Activated T-cell treated with anti-CD3 and anti-CD28 coated beads, Interleukin-2, amount 50 U/mL, for 48 hours (primary cell): ENCODE measurements at places on chromosomes 12 and 14.

- no peak for DNase-seq
These were observed 20.1 kb upstream of the RPLP0 start for GRCh38 chr12:120220838-120221575.

- no peak for DNase-seq
These were observed 3.4 kb downstream of the TAMALIN start for GRCh38 chr12:52010152-52010622.

- DNase-seq: no peak
These were observed 768 bp downstream of the CEP170B start for GRCh38 chr14:104865631-104866441.

GRCh38 chr12:101230547-101230946 is 20.5 kb upstream of the SLC5A8 start:
- no peak for DNase-seq

DNA sequence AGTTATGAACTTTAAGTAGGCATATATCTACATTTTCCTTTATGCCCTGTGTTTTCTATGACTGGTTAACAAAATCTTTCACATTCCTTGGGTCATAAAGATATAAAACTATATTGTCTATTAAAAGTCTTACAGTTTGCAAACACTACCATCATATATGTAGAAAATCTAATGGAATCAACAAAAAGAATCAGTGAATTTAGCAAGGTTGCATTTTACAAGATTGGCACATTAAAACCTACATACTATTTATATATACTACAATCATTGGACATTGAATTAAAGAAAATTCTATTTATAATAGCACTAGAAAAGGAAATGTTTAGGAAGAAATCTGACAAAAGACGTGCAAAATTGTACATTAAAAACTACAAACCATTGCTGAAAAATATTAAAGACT is 173.3 kb upstream of the ABCD2 start:
- DNase-seq: no peak

GRCh38 chr14:54593860-54594259 is 26.9 kb downstream of the SAMD4A start:
- no peak for DNase-seq

GRCh38 chr12:132560614-132561426 is 49.6 kb downstream of the LRCOL1 start:
- DNase-seq: peak; percentile 88

DNA sequence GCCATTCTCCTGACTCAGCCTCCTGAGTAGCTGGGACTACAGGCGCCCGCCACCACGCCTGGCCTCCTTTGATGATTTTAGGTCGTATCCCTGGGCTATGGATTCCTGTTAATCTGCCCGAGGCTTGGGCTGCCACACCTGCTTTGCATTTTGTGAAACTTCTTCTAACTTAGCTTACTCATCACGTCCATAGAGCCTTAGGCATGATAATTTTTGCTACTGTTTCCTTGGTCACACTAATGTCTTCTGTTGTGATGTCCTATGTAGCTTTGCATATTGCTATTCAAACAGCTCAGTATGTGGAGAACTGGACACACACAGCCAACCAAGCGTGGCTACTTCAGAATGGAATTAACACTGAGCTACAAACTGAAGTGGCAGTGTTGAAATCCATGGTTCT is 47.5 kb upstream of the DDX11 start:
- no peak for DNase-seq

DNA sequence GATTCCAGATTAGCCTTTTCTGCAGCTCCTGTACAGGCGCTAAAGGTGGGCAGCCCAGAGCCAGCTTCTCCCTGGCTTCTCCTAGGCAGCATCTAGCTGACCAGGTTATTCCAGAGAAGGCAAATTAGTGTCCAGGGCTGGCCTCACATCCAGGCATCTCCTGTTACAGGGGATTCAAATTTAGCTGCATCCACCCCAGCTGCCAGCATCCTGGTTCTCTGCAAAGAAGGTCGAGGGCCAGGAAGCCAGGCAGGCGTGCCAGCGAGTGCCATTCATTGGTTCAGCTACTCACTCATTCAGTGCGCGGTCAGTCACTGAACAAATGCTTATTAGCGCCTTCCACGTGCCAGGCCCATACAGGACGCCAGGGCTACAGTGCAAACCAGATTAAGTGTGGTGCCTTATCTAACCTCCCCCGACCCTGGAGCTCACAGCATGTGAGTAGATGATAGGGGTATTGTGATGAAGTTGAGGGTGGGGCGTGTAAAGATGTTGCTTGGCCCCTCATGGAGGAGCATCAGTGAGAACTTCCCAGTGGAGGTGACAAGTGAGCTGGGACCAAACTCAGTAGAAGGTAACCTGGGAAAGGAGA is 15.7 kb upstream of the FAM222A start:
- no peak for DNase-seq

DNA sequence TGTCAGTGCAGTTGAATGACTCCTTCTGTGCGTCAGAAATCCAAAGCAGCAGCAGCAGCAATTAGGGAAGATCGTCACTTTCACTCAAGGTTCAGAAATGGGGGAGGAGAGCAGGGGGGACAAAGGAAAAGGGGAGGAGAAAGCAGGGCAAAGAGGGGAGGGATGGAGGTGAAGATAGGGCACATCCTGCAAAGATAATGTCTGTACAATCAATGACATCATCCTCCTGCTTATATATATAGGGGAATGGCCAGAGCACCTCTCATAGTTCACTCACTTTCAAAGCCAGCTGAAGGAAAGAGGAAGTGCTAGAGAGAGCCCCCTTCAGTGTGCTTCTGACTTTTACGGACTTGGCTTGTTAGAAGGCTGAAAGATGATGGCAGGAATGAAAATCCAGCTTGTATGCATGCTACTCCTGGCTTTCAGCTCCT is at the start of gene NTS:
Gene NTS (plus strand): TSS at position 265 of the 431 bp plus-strand sequence. CDS start 109 bp downstream, at position 374.
- no peak for DNase-seq

DNA sequence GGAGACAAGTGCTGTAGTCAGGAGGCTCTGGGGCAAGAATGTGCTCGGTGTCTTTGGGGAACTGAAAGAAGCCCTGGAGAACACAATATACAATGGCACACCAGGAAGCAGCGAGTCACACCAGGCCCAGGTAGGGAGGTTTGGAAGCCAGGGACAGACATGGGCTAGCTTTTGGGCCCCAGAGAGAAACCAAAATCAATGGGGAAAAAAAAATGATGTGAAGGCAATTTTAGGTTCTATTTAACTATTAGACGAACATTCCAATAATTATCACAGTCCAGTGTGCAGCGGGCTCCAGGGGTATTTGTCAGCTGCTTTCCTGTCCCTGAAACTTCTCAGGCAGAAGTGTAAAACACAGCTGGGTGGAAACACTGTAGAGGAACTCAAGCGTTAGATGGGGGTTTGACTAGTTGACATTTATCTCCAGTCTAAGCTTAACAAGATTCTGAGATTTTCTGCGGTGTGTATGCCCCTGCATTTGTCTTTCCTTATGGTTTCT is 21.8 kb upstream of the EGLN3 start:
- DNase-seq: no peak

GRCh38 chr12:106976668-106977067 is 10.3 kb downstream of the MTERF2 start:
- DNase-seq: no peak

DNA sequence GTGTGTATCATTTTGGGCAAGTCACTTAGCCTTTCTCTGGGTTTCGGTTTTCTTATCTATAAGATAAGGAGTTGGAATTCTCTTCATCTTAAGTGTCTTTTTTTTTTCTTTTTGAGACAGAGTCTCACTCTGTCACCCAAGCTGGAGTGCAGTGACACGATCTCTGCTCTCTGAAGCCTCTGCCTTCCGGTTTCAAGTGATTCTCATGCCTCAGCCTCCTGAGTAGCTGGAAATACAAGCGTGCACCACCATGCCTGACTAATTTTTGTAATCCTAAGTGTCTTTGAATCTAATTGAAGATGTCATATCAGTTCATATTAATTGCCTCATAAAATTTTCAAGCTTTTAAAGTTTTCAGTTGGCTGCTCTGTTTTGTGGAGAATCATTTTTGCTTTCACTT is 4.0 kb downstream of the SRGAP1 start:
- DNase-seq: no peak

DNA sequence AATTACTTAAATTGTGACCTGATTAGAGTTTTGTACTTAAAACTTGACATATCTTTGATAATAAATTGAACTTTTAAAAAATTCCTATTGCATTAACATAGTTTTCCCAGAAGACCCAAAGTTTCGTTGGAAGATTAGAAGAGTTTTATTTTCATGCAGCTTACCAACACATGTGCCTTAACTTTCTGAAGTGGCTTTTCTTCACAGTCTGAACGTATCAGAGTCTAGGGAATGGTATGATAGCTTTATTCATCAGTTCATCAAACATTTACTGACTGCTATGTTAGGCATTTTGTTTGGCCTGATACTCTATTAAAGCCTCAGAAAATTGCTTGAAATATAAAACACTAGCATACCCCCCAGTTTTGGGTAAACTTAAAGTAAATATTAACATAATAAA is 65.2 kb downstream of the MARK3 start:
- no peak for DNase-seq

DNA sequence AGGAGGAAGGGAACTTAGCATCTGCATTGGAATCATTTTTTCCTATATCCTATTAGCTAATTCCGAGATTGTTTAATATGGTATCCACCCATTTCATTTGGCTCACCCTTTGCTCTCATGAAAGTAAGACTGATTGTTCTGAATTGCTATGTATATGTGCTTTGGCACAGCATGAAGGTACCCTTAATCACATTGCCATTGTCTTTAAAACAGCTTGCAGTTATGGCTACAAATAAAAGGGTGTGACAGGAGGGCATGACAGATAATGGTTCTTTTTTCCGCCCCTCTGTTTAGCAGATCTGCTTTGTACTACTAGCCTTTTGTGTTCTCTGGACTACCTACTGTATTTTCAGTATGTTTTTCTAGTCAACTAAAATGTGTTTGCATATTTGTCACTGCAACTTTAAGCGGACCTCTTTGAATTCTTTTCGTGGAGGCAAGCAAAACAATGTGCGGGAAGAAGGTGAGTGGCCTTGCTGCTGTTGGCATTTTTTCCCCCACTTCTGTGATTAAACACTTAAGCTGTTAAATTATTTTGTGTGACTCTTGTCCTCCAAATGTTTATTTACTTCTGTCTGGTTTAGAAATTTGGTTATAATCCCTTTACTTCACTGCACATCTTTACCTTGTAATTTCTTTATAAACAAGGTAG is 35.8 kb downstream of the FBXO34 start:
- DNase-seq: no peak

DNA sequence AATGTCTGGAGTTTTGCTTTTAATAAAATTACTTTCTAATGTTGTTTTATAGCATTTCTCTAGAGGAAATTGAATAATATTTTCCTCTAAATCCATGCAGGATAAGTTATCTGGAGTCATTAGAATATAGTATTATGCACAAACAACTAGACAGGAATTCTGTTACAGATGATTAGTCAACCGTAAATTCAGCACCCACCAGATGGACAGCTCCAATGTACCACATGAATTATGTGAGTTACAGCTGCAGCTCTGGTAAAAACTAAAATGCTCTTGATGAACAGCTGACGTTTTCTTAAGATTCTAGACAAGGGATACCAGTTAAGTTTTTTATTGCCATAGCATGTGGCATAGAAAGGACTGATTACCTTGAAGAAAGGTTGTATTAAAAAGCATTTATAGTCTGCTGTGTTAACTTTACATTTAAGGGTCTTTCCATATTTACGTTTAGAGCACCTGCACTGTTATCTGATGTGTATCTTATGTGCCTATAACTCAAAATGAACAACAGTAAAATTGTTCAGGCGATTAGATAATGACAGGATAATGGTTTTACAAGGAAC is 321.4 kb upstream of the LRFN5 start:
- no peak for DNase-seq

DNA sequence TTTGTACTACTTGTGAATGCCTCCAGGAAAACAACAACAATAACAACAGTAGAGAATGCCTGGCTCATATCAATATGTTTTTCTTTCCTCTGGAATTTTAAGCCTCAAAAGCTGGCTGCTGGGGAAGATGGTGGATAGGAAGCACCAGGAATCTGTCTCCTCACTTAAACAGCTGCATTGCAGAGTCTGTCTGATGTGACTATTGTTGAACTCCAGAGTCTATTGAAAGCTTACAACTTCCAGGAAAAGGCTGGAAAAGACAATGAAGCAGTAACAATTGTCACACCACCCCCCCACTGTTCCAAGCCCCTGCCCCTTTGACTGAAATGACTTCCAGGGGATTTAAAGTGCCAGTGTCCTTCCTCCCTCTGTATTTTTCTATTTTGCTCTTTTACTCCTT is 309.7 kb downstream of the BMP4 start:
- DNase-seq: no peak

GRCh38 chr12:123071099-123071800 is 79.6 kb downstream of the PITPNM2 start:
- DNase-seq: no peak

GRCh38 chr14:20797164-20797563 is 5.5 kb downstream of the RNASE1 start:
- DNase-seq: no peak

DNA sequence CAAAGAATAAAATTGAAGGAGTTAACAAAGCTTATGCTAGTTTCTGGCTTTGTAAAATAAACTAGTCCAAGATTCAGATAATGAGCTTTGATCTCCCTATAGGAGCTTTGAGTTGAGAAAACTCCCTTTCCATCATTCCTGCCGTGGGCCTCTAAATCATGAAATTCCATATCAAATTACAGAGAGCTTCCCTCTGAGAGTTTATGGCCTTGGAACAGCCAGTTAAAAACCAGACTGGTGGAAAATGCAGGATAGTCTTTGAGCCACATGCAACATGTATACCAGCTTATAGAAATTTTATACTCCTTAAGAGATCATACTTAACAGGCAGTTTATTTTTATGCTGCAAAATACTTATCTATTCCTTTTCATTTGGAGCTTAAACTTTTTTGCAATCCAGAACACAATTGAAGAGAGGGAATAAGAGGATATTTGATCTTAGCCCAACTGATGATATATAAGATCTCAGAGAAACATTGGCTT is 175.8 kb upstream of the ATP2B1 start:
- DNase-seq: no peak

DNA sequence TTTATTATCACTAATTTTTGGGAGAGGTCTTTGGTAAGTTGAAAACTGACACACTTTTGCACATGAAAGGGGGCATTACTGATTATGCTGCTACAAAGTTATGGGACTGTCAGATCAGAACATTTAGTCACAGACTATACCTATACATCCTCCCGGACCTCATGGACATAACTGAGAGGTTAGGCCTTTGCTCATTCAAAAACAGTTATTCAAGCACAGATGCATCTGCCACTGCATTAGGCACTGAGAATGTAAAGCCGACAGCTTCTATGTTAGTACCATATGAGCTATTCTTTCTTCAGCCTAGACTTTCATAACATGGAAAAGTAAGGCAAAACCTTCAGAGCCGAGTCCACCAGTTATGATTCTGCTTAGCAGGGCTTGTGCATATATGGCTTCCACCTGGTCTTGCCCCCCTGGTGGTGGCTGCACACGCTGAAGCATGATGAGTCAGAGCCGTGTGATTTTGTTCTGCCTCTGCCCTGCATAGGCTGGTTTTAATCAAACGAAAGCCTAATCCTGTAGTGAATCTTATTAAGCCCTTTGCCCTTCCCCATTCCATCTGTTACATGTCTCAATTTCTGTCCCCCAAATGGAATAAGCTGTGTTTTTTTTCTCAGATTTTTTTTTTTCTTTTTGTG is 21.8 kb upstream of the RNU6-8 start:
- peak; percentile 34 for DNase-seq
